ENCODE measurements at places on chromosomes 12 and 14.

GRCh38 chr12:39095636-39096330, 190.4 kb upstream of the CPNE8 start:
- DNase-seq = no peak

DNA sequence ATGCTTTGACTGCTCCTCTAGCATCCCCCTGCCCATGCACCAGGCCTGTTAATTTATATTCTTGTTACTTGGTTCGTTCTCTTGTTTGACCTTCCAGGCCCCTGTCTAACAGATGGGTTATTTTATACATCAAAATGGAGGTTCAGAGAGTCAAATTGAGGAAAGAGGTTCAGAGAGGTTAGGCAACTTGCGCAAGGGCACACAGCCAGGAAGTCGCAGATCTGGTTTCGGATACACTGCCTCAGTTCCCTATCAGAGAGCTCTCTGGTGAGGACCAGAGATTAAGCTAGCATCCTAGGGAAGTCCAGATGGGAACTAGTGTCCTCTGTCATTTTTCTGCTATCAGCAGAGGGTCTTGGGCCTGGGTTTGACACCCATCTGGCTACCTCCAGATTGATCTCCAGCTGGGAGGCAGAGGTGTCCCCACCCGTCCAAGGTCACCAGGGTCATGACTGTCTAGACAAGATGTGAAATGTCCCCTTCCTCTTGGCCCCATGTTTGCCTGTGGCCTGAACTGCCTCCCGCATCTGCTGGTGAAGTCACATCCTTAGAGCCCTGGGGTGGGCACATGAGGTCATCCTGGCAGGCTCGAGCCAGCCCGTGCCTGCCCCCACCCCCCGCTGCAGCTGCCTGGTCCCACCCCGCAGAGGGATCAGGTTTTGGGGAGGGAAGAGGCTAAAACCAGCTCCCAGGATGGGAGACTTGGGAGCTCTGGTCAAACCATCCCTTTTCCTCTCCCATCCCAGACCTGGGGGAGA, 84.3 kb upstream of the NCOR2 start:
- DNase-seq = peak; percentile 16

GRCh38 chr14:99664058-99664936, 19.4 kb downstream of the HHIPL1 start:
- no peak for DNase-seq

DNA sequence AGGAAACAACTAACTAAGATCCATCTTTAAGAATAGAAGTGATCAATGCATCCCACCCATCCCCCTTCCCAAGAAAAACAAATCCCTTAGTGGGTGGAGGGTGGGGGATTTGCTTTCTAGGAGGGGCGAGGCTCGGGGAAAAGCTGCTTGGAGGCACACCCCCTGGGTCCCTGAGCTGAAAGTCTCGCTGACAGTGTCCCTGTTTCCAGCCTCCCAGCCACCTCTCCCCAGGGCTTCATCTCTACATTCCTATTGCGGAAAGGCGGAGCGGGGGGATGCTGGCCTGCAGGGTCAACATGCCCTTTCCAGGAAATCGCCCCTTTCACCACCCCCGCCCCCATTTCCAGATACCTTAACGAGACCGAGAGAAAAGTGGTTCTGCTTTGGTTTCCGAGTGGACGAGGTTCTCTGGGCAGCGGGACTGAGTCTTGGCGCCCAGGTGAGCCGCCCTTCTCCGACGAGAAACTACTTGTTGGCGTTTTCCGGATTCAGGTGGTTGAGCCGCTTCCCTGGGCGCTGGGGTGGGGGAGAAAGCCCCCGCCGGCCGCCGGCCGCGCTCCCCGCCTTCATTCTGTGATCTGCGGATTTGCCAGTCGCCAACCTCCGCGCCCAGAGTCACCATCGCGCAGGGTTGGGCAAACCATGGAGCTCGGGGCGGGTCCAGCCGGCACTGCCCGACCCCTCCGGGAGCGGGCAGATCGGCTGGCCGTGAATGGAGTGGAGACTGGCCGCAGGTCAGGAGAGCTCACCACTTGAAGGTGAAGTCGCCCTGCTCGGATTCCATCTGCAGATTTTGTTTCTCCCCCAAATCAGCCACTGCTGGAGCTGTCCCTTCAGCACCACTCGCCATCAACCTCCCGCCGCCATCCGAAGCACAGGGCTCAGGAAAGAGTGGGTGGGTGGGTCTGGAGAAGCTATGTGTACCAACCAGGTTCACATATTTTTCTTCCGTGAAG, 505 bp downstream of the KCNC2 start:
- DNase-seq = no peak

DNA sequence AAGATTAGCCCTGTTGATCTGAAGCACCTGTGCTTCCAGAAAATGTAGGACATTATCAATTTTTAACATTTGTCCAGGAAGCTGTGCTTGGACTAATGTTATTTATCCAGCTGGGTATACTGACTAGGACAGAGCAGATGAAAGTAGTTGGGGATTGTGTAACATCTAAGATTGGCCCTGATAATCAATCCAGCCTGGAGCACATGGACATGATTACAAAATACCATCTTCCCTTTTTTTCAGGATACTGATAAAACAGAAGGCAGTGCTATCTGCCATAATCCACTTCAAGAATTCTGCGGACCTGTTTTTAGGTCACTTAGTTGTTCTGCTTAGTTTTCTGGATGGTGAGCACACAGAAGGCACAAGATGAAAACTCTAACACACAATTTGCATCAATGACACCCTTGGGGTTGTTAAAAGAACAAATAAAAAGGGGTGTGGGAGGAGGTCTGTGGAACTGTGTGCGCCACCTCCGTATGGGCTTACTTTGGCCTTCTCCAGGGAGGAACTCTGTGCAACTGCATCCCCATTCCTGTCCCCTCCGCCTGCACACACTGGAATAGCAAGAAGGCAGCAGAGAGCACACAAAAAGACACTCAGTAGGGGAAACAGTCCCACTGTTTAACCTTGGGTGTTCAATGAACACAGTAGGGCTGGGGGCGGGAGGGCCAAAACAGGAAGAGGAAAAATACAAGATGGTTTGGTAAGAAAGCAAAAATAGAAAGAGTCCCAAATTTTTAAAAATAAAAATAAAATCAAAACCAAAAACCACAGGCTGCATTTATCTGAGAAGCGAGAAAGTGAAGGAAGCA, 31.1 kb upstream of the DUSP6 start:
- no peak for DNase-seq

All from CD4-positive, alpha-beta T cell treated with Interferon gamma for 1 hour (primary cell).